HFFc6 (cell line): ENCODE measurements at places on chromosomes 3 and 15. TPM values are rescaled to one million over a fixed set of nuclear protein-coding genes. Genes with fewer than 3 reads are reported as not detected.

APBA2 gene
- 5.9 to 6.4 TPM (median 6.3 TPM) in 3 replicates for total RNA-seq

ZNF860 gene
- 0.09 to 0.54 TPM (median 0.18 TPM) in 3 replicates for total RNA-seq

AGBL1 gene
- not detected in 2 replicates for total RNA-seq

LRRIQ4 gene
- total RNA-seq = not detected in 3 replicates

- DNase-seq = no peak
These were observed 16.0 kb downstream of the UBE2E2 start for GRCh38 chr3:23219117-23219516.

DNA sequence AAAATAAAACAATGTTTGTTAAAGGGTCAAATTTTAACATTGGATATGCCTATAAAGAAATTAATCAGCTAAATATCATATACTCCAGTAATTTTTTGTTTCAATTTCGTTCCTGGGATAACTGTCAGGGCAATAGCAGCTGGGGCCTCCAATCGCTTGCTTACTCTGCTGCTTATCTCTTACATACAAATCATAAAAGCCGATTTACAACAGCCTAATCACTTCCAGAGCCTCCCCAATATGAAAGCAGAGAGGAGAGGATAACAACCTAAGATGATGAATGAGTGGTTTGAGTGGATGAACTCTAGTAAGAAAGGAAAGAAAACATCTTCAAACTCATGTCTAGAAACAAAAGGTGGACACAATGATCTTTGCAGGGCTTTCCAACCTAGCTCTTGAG lies 80.7 kb upstream of the PSMD6 start:
- DNase-seq = no peak

GRCh38 chr3:171970301-171970788 lies 69.0 kb upstream of the FNDC3B start:
- DNase-seq = no peak

STRA6 gene
- total RNA-seq = 2.2 and 2.3 TPM in 2 replicates

- DNase-seq = no peak
These were observed 14.1 kb downstream of the GPD1L start for GRCh38 chr3:32120471-32120870.

DNA sequence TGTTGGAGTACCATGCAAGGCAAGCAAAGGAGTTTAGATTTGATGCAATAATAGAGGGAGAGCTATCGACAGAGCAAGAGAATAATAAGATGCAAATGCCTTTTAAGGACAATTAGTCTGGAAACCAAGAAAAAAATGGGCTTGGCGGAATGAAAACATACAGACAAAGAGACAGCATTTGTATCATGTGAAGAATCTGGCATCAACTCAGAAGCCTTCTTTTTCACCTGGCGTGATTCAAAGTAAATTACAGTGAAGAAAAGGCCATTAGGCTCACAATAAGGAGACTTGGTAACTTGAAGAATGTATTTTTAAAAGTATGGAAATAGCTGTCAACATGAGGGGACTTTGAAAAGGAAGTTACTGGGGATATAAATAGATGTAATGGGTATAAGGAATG lies 521.2 kb upstream of the GOLIM4 start:
- DNase-seq = no peak

CFAP91 gene
- total RNA-seq = not detected in 2 replicates

DNA sequence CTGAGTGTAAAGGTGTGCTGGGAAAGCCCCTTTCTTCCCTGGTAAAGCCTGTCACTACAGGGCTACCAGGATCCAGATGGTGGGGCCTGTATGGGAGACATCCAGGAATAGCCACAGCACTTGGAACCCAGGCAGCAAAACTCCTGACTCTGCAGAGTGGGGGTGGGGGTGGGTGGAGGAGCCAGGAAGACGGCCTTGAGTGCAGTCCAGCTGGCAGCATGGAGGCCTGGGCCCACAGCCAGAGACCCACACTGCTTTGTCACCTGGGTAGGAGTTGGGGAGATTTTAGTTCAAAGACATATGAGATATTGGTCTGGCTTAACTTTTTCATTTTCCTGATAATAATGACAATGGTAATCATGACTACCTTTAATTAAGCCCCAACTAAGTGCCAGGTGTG lies 116.7 kb upstream of the MRPS22 start:
- DNase-seq = no peak

WNT7A gene
- not detected in 3 replicates for total RNA-seq

DNA sequence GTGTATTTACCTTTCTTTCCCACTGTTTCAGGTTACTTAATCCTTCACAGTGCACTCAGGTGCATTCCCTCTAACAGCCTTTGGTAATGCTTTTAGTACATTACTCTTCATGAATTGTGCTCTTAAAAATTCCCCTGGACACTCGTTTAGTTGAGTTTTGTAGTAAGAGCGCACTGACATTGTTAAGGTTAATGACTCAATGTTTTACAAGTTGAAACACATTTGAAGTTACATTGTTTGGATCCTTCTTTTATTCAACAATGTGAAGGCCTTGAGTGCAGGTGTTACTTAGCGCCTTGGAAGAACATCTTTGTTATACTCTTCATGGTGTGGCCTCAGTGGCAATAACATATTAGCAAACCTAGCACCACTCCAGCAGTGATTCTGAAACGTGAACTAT lies 739.6 kb downstream of the NAALADL2 start:
- DNase-seq = no peak

DNA sequence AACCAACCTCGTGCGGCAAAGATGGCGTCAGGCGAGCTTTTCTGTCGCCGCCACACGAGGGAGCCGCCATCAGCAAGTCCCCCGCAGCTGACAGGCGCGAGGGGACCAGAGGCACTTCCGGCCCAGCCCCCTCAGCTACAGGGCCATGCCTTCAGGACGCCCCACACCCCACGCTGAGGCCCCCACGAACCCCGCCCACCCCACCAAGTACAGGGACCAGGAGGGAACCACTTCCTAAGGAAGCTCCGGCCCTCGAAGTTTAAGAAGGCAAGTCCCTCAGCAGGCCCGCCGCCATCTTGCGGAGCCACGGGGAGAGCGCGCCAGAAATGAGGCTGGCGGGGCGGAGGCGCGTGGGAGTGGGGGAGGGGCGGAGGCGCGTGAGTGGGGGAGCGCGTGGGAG lies 790 bp downstream of the DAZL start:
- DNase-seq = no peak

DNA sequence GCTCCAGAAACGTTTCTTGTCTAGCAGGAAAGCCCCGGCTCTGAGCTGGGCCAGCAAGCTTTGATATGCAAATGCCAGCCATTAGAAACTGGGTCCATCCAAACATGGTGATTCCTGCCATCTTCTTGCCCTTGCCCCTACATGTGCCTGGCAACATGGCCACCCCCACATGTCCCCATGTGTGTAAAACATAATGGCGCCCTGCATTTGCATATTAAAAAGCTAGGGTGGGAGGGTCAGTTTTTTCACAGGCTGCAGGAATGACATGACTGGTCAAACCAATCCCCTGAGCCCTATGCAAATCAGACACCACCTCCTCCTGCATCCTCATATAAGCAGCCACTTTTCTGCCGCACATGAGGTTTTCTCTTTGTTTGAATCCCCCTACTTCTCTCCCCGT lies 21.2 kb downstream of the GPR156 start:
- DNase-seq = no peak

LTF gene
- 0.48 TPM in 1 of 3 replicates, not detected in the others for total RNA-seq

DNA sequence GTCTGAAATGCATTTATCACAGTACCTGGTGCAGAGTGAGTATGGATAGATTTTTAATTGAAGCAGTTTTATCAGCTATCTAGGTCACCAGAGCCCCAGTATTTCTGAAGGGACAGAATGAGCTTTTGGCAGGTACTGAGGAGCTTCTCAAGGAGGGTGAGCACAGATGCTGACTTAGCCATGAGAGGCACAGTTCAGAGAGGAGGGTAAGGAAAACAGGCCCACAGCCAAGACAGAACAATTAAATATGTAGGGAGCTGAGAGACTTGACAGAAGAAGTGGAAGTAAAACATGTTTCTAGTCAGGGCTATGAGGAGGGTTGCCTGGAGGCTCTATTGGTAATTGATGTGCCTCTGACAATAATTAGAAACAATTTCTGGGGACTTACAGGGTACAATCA lies 20.1 kb downstream of the ZNF80 start:
- no peak for DNase-seq

GRCh38 chr3:73448041-73448440 lies 176.7 kb downstream of the PDZRN3 start:
- no peak for DNase-seq

DNA sequence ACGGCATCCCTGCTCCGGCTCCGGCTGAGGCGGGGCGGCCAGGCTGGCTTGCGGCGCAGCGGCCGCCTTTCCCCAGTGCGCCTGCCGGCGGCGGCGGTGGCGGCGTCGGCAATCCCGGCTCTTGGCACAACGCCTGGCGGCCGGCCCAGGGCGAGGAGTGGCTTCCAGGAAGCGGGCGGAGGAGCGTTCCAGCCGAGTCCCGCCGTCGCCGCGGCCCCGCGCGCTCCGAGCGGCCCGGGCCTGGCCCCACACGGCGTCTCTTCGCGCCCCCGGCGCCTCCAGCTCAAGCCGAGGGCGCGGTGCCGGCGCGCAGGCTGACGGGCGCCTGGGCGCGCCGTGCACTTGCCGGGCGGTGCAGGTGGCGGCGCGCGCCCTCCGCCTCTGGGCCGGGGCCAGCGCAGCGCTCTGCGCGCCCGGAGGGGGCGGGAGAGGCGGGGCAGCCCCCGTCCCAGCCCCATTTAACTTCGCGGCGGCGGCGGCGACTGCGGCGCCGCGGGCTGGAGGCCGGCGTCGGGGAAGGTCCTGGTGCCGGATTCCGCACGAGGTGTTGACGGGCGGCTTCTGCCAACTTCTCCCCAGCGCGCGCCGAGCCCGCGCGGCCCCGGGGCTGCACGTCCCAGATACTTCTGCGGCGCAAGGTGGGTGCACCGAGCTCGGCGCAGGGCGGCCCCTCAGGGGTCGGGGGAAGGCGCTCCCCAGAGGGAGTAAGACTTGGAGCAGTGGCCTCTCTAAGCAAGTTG lies at the start of gene ADAMTSL3:
Gene ADAMTSL3 (plus strand): TSS at position 485 of the 740 bp plus-strand sequence. CDS start 1,639 bp downstream, outside the sequence.
- DNase-seq = no peak

DNA sequence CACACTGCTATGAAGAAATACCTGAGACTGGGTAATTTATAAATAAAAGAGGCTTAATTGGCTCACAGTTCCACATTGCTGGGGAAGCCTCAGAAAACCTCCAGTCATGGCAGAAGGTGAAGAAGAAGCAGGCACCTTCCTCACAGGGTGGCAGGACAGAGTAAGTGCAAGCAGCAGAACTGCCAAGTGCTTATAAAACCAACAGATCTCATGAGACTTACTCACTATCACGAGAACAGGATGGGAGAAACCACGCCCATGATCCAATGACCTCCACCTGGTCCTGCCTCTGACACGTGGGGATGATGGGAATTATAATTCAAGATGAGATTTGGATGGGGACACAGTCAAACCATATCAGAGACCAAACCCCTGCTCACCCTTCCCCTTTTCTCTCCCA lies 75.0 kb downstream of the TRIM69 start:
- no peak for DNase-seq

HES1 gene
- 4.9 to 13.5 TPM (median 7.2 TPM) in 3 replicates for total RNA-seq

DNA sequence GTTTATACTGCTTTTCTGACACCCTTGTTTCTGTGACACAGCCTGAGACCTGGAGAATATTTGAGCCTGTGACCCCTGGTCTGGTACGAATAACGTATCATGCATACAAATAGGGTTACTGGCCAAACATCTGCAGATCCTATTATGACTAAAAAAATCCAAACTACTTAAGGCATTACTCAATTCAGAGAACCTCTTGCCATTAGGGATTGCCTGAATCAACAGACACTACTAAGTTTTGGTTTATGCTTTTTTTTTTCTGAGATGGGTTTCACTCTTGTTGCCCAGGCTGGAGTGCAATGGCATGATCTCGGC lies 35.4 kb downstream of the OSBPL10 start:
- DNase-seq = no peak

CIDEC gene
- total RNA-seq = not detected in 3 replicates

- no peak for DNase-seq
These were observed 171.8 kb downstream of the WDR76 start for GRCh38 chr15:43998607-43999006.

- DNase-seq = no peak
These were observed 32.9 kb downstream of the CRYGS start for GRCh38 chr3:186511245-186511644.

WDR48 gene
- total RNA-seq = 25.5 and 28.9 TPM in 2 replicates
